Omental fat pad (tissue), 4 donors: ENCODE measurements at places on chromosomes 7 and 10. TPM values are rescaled to one million over a fixed set of nuclear protein-coding genes. Genes with fewer than 3 reads are reported as not detected.

DNA sequence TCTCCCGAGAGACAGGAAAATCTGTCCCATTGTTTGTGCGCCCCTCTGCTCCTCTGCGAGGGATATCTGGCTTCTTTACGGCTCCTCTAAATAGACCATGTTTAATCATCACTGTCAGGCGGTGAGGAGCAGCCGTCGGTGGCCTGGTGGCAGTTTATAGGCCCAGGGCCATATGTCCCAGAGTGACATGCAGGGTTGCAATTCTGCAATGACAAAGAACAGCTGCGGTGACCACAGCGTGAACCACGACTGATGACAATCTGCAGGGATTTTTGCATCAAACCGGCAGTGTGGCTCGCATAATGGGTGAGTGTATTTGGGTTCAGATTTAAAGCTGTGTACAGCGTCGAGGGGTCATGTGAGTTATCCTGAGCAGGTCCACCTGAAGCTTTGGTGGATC is 41.5 kb downstream of the GATA3 start:
- no peak for DNase-seq

DNA sequence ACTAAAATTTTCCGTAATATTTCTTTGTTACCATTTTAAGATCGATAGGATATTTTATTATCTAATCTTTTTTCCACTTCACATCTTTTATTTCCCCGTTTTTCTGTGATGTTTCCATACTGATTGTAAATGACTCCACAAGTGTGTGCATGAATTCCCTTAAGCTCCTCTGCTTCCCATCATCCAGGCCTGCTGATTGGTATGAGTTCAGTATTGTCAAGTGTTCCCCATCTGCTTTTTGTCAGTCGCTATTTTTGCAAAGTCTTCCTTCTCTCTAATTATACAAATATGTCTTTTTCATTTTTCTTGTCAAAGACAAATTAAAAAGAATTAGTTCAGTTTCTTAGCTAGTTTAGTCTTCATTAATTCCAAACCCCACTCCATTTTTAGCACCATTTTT is 184.7 kb downstream of the EXOC4 start:
- no peak for DNase-seq

DNA sequence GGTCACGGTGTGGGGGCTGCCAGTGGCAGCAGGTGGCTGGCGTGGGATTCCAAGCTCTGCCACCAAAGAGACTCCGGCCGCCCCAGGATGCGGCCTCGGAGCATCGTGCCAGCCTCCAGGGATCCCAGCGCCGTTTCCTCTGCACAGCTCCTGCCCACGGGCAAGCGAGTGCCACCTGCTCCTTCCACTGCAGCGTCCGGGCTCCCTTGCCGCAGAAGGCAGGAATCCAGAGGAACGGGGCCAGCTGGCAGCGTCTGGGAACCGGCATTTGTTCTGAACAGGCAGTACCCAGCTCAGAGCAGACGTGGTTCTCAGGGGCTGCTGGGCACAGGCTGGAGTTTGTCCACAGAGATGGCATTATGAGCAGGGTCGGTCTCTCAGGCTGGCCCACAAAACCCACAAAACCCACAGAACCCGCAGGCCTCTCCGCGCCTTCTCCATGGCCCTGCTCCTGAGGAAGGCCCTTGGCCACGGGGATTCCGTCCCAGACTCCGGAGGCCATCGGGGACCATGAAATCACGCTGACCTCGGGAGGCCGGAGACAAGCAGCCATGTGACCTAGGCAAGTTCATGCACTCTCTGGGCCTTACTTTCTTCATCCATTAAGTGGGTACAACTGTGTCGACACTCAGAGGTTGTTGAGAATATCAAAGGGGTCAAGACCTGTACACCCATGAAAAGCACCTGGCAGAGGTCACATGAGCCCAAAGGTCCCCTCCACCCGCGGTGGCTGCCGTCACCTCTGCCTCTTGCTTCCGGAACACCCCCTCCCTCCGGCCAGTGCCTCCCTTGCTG is 72.1 kb upstream of the TNRC18 start:
- no peak for DNase-seq

- DNase-seq, result no peak
Measured at GRCh38 chr10:124535731-124536495, 74.3 kb downstream of the LHPP start.

GRCh38 chr7:2862831-2863361 is 18.8 kb upstream of the GNA12 start:
- no peak for DNase-seq

Gene LRRC18
- total RNA-seq, result not detected

- DNase-seq, result no peak
Measured at GRCh38 chr10:101029520-101030295, 1.2 kb downstream of the PDZD7 start.

GRCh38 chr10:1128649-1129048 is 72.5 kb downstream of the WDR37 start:
- no peak for DNase-seq

GRCh38 chr7:22460363-22460988 is 39.5 kb downstream of the STEAP1B start:
- no peak for DNase-seq

Gene LRRN3
- total RNA-seq, result 2.7 TPM

Gene ACTL6B
- not detected for total RNA-seq

GRCh38 chr7:104843198-104843597 is 170.8 kb upstream of the KMT2E start:
- DNase-seq, result no peak

Gene APBB1IP
- 8.5 TPM for total RNA-seq

DNA sequence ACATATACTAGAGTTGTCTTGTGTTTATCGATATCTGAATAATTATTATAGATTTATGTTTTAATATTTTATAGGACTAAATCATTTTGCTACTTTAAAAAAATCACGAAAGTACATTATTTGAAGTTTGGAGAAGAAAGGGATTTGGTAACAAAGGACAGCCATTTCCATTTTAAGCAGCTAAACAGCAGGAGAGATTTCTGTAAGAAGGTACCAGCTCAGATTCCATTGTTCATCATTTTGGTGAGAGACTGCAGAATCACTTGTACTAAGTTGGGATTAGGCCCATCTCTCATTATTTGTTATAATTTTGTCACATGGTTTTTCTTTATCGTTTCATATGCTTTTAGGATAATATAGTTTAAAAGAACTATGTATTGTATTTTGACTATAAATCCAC is 46.7 kb downstream of the PALS2 start:
- DNase-seq, result no peak

GRCh38 chr10:6482737-6483357 is 97.2 kb downstream of the PRKCQ start:
- no peak for DNase-seq

GRCh38 chr7:89316584-89317251 is 521.2 kb upstream of the TEX47 start:
- DNase-seq, result no peak

DNA sequence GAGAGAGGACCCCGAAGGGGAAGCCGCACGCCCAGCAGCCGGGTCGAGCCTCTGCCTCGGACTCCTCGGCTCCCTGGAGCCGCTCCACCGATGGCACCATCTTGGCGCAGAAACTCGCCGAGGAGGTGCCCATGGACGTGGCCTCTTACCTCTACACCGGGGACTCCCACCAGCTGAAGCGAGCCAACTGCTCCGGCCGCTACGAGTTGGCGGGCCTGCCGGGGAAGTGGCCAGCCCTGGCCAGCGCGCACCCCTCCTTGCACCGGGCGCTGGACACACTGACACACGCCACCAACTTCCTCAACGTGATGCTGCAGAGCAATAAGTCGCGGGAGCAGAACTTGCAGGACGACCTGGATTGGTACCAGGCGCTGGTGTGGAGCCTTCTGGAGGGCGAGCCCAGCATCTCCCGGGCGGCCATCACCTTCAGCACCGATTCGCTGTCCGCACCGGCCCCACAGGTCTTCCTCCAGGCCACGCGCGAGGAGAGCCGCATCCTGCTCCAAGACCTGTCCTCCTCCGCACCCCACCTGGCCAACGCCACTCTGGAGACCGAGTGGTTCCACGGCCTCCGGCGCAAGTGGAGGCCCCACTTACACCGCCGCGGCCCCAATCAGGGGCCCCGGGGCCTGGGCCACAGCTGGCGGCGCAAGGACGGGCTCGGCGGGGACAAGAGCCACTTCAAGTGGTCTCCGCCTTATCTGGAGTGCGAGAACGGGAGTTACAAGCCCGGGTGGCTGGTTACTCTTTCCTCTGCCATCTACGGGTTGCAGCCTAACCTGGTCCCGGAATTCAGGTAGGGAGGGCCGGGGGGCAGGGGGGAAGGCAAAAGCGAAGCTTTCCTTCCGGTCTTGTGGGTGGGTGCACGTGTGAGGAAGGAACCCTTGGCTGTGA is 973 bp downstream of the GPR158 start:
- no peak for DNase-seq

DNA sequence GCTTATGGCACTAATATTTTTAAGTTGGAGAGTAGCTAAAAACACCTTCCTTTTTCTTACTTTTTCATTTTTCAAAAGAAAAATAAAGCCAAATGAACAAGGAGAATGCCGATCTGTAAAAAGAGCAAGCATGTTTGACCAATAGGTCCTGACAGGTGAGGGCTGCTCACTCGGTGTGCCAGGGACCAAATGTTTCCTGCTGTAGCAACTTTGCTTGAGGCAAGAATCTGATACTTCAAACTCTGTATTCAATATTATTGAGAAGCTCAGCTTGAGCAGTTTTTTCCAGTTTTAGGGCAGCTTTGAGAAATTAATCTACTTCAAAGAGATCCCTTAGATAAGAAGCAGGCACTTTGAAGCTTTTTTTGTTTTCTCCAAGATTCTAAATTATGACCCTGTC is 298.1 kb downstream of the BICC1 start:
- DNase-seq, result no peak

DNA sequence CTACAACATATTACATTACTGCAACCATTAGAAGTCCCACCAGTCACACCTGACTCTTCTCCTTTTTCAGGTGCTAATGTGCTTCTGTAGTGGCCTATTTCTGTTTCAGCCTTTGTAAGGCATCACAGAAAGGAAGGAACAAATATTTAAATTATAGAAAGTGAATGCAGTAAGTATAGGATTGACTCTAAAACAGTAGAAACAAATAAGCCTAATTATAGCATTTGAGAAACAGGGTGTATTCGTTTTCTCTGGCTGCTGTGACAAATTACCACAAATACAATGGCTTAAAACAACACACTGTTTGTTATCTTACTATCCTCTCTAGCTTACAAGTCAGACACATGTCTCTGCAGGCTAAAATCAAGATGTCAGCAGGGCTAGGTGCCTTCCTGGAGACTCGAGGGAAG is 69.4 kb downstream of the CCSER2 start:
- no peak for DNase-seq

DNA sequence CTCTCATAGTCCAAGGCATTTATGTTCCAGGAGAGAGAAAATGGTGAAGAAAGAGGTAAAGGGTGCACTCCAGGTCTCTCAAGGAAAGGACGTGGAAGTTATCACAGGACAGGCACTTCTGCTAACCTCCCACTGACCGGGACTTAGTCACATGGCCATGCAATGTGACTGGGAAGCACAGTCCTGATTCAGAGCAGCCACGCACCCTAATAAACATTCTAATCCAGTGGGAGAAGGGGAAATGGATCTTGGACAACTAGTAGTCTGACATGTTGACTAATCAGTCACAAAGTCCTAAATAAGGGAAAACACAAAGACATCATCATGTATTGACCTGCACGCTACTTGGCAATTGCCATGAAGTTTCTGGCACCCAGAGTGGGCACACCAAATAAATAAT is 417.5 kb upstream of the ZMIZ1 start:
- no peak for DNase-seq

DNA sequence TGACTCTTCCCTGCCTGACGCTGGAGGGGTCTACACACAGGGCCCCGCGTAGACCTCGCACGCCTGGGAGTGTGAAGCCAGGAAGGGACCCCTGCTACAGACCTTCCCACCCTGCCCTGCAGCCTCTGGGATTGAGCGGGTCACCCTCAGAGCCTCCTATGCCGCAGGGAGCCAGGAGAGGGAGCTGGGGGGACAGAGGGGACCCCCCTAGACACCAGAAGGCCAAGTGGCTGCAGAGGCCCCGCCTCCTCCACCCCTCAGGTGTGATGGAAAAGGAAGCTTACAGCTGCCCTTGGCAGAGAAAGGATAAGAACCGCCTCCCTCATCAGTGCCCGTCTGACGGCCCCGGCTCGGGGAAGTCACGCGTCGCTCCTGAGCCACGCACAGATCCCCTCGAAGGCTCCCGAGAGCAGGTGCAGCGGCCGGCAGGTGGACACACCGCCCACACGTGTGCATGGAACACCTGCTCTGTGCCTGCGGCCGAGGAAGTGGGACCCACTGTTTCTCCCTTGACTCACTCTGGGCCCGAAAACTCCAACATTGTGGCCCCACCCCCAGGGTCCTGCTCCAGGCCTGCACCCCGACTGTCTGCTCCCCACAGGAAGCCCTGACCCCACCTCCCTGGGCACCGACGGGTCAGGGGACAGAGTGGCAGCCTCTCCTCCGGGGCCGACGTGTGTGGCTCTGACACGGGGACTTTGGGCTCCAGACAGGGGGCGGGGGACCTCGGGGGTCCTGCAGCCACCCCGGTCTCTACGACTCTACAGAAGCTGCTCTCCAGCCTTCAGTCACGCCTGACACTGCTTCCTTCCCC is 73.3 kb downstream of the MICALL2 start:
- no peak for DNase-seq

Gene FEZF1
- not detected for total RNA-seq

GRCh38 chr7:154425271-154425670 is 373.1 kb downstream of the DPP6 start:
- DNase-seq, result no peak

DNA sequence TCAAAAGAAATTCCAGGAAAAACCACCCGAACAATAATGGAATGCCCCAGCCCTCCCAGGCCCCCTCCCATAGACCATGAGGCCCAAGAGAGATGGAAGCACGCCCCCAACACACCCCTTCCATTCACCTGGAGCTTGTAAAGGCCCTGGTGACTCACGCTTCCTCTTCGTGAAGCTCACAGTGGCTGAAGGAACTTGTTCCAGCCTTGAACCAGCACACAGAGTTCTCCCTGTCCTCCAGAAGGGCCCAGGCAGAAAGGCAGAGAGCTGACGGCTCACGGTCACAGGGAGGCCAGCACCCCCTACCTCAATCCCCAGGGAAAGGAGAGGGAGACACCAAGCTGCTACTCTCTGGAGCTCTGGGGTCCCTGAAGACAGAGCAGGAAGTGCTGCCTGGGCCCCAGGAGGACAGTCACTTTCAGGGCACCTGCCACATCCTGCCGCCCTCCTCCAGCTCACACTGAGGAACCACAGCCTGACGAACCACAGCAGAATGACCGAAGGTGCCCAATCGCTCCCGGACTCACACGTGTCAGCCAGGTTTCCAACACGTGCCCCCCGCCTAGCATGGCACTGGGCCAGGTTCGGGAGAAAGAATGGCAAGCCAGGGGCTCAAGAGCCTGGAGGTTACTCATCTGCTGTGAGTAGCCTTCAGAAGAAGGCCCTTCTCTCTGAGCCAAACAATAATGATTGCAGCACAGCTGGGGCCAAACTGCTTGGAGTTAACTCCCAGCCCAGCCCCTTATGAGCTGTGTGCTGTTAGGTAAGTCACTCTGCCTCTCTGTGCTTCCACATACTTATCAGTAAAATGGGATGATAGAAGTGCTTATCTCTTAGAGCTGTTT is 52.8 kb downstream of the DLG5 start:
- no peak for DNase-seq

- DNase-seq, result no peak
Measured at GRCh38 chr10:80152820-80153219, 20.3 kb downstream of the PLAC9 start.
